ENCODE measurements at places on chromosomes 7 and 10.
A peak's percentile ranks its signal among the peaks of the same experiment; 100 is the strongest.

GRCh38 chr7:41538810-41539724 lies 163.8 kb downstream of the INHBA start:
- DNase-seq, result no peak

GRCh38 chr7:30965372-30965771 lies 1.6 kb downstream of the GHRHR start:
- no peak for DNase-seq

DNA sequence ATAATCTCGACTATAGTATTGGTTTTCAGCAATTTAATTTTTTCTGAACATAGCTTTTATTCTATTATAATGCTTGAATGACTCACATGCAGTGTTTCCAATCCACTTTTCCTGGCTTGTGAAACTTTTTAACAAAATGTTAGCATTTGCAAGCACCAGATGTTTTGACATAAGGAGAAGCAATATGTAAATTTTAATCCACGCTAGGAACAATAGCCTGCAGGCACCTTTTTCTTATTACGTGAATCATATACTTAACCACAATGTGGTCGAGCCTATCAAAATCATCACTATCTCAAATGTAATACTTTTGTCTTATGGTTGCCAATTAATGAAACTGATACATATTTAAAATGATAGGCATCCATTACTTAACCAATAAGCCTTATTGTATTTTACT lies 97.1 kb downstream of the TFEC start:
- DNase-seq, result no peak

GRCh38 chr10:58963723-58964124 lies 212.7 kb upstream of the PHYHIPL start:
- no peak for DNase-seq

DNA sequence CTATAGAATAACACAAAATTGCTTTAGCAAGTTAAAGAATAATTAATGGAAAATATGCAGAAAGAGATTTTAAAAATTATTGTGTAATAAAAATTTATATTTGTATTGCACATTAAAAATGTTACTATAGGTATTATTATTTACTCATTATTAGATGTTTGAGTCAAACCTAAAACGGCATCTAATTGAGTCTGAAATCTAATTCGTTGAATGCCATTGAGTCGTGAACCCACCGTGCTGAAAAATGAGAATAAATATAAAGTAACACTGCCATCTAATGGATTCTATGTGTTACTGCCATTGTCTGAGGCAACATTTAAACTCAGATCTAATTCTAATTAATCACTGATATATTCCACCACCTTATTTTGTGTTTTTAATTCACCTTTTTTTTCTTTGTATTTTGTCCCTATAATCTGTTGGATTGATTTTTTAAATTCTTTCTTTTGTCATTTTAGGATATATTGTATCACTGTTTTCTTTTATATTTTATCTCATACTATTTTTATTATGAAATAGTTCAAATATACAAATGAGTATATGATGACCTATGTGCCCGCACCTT lies 62.2 kb downstream of the SAMD9 start:
- peak; percentile 55 for DNase-seq

DNA sequence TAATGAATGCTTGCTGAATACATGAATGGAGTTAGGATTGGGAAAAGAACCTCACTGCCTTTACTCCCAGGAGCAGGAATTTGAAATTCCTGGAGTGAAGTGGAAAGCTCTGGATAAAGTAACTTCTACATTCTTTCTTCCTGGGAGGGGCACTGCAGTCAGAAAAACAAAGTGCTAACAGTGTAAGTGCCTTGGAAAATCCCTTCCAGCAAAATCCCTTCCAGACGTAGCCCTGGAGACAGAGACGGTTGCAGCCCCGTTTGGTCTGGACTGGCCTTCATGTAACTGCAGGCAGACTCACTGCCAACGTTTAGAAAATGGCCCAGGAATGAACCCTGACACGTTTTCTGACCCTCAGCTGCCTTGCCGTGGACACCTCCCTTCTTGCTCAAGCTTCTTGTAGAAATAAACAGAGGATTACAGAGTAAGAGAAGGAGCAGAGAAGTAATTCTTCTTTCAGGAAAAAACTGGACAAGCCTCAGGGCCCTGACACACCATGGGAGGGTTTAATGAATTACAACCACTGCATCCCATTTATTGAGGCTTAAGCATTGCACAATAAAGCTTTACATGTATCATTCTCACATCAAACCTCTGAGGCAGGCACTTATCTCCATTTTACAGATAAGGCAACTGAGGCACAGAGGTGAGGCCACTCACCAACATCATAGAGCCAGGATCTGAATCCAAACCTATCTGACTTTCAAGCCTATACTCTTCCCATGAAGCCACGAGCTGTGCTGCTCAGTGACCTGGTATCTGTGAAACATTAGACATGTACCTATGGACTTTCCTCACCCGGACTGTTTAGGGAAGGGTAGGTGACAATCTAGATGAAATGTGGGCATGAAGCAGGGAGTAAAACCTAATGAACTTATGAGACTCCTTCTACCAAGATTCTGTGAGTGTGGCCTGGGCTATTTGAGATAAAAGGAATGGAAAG lies 7.8 kb downstream of the ITPRIP start:
- DNase-seq, result no peak

DNA sequence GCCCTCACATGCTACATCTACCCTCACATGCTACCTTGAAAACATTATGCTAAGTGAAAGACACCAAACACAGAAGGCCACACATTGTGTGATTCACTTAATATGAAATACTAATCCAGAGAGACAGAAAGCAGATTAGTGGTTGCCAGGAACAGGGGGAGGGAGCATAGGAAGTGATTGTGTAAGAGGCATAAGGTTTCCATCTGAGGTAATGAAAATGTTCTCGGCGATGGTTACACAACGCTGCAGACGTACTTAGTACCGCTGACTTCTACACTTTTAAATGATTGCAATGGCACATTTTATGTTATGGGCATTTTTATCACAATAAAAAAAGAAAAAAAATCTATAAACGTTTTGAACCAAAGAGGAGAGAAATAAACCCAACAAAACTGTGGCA lies 742.3 kb downstream of the TYW1 start:
- DNase-seq, result no peak

DNA sequence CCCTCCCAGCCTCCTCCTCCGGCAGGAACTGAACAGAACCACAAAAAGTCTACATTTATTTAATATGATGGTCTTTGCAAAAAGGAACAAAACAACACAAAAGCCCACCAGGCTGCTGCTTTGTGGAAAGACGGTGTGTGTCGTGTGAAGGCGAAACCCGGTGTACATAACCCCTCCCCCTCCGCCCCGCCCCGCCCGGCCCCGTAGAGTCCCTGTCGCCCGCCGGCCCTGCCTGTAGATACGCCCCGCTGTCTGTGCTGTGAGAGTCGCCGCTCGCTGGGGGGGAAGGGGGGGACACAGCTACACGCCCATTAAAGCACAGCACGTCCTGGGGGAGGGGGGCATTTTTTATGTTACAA lies 83.3 kb downstream of the PAX2 start:
- peak; percentile 10 for DNase-seq

DNA sequence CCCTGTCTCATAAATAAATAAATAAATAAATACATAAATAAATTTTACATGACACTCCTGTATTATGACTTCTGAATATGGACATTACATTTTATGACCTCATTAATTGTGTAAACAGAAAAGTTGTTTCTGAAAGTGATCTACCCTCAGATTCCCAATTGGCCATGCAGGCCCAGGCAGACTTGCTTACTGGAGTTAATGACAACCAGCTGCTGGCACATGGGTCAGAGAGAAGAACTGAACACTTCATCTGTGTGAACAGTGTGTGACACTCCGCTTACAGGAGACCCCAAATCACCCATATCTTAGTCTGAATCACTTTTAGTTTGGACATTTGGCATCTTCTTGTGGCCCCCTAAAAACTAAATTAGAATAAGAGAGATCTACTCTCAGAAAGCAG lies 31.4 kb downstream of the PARP12 start:
- no peak for DNase-seq

DNA sequence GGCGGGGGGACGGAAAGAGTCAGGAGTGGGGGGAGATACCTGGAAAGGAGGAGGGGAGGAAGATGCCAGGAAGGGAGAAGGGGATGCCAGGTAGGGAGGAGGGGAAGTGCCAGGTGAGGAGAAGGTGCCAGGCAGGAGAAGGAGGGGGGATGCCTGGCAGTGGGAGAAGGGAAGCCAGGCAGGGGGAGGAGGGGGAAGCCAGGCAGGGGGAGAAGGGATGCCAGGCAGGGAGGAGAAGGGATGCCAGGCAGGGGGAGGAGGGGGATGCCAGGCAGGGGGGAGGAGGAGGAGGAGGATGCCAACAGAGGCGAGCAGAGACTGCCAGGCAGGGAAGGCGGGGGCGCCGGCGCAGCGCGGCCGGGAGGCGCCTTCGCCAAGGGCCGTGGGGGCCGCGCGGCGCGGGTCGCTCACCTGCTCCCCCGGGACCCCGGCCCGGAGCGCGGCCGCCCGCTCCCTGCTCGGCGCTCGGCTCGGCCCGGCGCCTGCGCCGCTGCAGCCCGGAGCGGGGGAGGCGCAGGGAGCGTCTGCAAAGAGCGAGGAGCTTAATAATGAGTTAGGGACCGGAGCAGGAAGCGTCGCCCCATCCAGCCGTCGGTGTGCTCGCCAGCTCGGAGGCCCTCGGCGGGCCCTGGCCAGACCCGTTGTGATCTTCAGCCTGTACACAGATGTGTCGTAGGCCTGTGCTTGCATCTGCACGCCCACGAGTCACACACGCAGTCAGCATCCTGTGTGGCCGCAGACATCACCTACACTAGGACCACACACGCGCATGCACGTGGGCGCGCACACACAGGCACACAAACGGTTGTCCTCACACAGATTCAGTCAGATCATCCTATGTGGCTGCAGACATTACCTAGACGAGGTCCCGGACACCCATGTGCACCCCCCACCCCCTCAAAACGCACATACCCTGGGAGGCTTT lies 28.4 kb upstream of the SMARCD3 start:
- peak; percentile 18 for DNase-seq

GRCh38 chr7:118306771-118307170 lies 82.3 kb downstream of the ANKRD7 start:
- DNase-seq, result no peak

- no peak for DNase-seq
Observed at GRCh38 chr7:130896051-130896881, 162.3 kb upstream of the KLF14 start.

DNA sequence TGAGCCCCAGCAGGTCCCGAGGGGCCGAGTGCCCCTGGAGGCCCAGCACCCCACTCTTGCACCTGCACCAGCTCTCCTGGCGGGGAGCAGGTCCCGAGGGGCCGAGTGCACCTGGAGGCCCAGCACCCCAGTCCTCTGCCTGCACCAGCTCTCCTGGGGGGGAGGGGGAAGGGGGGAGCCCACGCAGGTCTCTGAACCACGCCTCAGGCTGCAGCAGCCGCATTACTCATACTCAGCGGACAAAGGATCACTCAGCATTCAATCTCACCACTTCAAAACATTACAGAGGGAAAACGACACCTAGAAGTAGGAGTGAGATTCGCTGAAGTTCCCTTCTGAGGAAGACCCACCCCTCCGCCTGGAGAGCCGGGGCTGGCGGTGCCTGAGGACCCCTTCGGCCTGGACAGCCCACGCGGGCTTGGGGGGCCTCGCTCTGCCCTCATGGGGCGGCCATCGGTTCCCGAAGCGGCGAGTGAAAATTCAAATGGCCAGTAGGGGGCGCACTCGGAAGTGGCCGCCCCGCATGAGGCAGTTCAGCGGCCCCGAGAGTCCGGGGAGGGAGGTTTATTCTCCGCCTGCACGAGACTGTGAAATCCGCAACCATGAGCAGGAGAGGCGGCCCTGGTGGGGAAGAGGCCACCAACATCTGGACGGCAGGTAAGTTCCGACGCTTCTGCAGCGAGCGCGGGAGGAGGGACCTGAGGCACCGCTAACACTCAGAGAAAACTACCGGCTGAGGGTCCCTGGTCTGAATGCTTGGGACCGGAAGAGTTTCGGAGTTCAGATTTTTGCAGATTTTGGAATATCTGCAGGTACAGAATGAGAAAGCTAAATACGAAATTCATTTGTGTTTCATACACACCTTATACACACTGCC lies 1.1 kb upstream of the GPER1 start:
- DNase-seq, result no peak

DNA sequence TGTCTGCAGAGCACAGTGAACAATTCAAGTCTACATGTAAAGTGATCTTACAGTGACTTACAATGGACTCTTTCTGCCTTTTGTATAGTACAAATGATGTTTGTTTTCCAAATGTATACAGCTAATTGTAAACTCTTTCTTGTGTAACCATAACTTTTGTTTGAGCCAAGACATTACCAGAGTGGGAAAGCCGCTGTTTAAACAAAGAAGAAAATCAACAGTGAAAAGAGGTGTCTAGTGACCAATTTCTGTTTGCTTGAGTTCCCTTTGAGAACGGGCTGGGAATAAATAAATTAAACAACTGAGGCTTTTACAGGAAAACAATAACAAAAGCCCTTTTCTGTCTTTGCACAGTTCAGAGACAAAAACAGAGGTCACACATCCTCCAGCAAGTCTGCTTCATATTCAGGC lies 1163.4 kb downstream of the CNTNAP2 start:
- DNase-seq, result peak; percentile 67

DNA sequence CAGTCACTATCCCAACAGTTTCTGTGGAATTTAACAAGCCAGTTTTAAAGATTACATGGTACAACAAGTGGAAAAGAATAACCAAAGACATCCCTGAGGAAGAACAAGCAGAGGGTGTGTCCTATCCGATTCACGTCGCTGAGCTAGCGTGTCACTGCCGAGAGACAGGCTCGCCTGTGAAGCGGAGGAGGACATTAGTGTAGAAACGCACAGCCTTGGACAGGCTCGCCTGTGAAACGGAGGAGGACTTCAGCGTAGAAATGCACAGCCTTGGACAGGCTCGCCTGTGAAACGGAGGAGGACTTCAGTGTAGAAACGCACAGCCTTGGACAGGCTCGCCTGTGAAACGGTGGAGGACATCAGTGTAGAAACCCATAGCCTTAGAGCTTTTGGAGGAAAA lies 52.7 kb upstream of the INPP5A start:
- DNase-seq, result no peak

GRCh38 chr7:75835688-75836285 lies 22.2 kb upstream of the CCL24 start:
- no peak for DNase-seq

- DNase-seq, result no peak
Observed at GRCh38 chr7:127485482-127485881, 93.0 kb upstream of the ZNF800 start.

GRCh38 chr10:33258967-33259366 lies 75.5 kb downstream of the NRP1 start:
- DNase-seq, result no peak

DNA sequence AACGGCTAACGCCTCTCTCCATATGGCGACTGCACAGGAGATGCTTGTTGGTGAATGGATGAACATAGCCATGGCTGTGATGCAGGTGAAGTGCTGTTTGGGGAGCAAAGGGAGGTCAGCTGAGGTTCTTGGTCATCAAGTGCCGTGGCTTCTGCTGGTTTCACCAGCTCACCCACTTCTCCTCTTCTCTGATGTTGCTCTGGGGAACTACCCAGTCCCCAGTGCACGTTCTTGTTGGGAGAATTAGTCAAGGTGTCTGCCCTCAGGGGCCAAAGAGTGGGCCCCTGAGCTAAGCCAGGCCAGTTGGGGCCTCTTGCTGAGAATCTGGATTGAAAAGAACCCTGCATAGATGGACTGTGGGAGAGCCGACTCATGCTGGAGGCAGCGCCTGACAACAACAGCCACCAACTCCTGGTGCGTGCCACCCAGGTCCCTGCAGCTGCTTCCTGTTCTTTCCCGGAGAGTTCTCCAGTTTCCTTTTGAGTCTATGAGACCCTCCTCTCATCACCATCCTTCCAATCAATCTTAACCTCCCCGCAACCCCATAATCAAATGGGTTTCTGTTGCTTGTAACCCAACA lies 3.0 kb downstream of the BTBD16 start:
- DNase-seq, result no peak
